ENCODE measurements at places on chromosomes 4 and X.

DNA sequence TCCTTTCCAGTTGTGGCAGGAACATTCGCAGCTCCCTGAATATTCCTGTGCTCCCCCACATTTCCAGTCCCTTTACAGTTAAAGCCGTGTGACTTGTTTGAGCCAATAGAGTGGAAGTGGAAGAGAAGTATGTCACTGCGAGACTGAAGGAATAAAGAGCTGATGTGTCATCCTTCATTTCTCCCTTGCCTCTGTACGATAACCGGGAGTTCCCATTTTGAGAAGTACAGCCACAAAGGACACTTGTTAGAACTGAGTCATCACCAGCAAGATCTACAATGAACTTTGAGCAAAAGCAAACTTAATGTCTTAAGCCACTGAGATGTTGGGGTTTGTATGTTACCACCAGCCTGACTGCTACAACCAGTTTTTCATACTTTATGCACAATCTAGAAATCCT lies 92.3 kb downstream of the SPRY1 start:
- peak; percentile 49 for DNase-seq

- DNase-seq = no peak
These were observed 32.1 kb downstream of the FBXW7 start for GRCh38 chr4:152503653-152504290.

DNA sequence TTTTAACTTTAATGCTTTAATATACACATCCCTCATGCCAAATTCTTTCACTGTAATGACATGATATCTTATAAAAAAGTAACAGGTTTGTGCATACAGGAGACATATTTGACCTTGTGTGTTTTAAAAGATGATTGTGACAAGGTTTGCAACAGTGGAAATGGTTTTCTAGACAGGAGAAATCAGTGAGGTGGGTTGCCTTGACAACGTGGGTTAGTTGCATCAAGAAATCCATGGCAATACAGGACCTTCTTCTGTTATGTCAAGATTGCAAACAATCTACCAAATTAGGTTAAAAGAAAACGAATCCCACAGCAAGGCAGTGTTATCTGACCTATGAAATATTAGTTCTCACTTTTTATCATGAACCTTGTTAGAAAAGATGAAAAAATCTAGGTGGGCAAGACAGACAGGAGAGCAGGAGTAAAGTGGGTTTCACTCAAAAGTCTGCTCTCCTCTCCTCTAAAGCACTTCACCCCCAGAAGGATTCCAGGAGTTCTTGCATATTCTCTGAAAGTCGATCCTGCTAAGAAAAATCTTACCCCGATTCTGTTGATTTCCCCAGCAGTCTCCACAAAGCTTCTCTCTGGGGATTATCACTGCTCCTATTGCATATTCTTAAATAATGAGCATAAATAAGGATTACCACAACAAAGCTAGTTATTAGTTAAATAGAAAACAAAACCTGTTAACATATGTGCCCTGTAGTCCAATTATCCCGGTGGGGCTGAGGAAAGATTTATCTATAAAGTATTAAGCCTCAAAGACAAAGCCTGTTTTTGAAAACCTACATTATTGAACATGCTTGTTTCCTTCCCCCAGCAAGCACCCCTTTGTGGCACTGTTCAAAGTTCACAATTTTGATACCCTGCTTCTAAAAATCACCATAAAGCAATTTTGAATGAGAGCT lies 71.0 kb downstream of the TMA16 start:
- no peak for DNase-seq

- no peak for DNase-seq
These were observed 914 bp downstream of the MYOZ2 start for GRCh38 chr4:119136546-119136945.

DNA sequence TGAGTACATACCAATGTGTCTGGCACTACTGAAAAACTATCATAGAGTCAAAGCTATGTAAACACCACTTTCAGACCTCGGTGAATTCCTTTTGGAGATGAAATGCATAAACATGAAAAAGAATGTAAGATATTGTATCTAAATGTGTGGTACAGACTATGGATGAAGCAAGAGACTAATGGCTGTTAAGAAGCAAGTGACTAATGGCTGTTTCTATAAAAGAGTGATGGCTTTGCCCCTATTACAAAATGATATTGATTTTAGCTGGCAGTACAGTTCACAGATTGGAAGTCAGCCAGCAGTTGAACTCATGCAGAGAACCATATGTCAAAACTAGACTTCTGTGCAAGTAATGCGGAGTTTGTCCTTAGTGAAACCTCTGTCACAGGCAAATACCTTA lies 359.3 kb downstream of the GRXCR1 start:
- DNase-seq = no peak

DNA sequence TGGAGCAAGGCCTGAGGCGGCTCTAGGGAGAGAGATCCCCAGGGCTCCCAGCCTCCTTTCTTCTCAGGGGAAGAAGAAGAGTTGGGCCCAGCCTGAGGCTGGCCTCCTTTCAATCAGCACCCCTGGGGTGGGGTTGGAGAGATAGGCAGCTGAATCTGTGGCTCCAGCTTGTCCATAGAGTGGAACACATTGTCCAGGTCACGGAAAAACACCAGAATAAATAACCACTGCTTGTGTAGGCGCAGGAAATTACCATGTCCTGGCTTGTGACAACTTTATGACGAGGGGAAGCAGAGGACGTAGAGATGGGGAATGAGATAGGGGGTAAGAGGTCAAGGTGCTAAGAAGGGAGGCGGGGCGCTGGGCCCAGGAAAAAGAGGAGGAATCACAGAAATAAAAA lies 80.8 kb upstream of the EFNB1 start:
- no peak for DNase-seq

GRCh38 chrX:119635799-119636198 lies 29.6 kb upstream of the NKRF start:
- no peak for DNase-seq

GRCh38 chrX:69222103-69223090 lies 57.1 kb upstream of the PJA1 start:
- DNase-seq = peak; percentile 25

GRCh38 chrX:71128915-71129765 lies 10.7 kb downstream of the MED12 start:
- DNase-seq = peak; percentile 7

Measured in HCEC 1CT (cell line).